ENCODE measurements at places on chromosomes 2 and 18.
A peak's percentile ranks its signal among the peaks of the same experiment; 100 is the strongest.

DNA sequence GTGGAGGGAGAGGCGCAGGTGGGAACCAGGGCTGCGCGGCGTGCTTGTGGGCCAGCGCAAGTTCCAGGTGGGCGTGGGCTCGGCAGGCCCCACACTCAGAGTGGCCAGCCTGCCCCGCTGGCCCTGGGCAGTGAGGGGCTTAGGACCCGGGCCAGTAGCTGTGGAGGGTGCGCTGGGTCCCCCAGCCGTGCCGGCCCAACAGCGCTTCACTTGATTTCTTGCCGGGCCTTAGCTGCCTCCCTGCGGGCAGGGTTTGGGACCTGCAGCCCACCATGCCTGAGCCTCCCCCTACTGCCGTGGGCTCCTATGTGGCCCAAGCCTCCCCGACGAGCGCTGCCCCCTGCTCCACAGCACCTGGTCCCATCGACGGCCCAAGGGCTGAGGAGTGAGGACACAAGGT, 1636.9 kb upstream of the SLC39A10 start:
- no peak for DNase-seq

GRCh38 chr2:19682493-19682892, 219.3 kb downstream of the TTC32 start:
- DNase-seq = no peak

DNA sequence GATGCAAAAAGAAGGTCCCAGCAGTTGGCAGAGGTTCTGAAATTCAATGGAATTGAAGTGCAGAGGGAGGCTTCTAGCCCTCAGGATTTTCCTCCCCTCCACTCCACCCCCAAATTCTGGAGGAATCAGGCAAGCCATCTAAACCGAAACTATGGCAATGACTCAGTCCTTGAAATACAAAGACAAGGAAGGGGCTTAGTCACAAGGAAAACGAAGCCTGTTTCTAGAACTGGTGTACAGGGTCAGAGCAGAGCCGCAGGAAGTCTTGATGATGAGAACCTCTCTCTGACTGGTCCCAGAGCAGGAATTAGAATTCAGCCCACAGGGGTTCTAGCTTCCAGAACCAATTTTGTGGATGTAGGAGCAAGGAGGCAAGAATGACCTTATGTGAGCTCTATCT, 111.7 kb upstream of the SCN1A start:
- DNase-seq = no peak

- DNase-seq = peak; percentile 81
Observed at GRCh38 chr2:170454471-170455372, 260.4 kb upstream of the SP5 start.

- no peak for DNase-seq
Observed at GRCh38 chr2:126999106-126999756, 100.5 kb downstream of the TEX51 start.

DNA sequence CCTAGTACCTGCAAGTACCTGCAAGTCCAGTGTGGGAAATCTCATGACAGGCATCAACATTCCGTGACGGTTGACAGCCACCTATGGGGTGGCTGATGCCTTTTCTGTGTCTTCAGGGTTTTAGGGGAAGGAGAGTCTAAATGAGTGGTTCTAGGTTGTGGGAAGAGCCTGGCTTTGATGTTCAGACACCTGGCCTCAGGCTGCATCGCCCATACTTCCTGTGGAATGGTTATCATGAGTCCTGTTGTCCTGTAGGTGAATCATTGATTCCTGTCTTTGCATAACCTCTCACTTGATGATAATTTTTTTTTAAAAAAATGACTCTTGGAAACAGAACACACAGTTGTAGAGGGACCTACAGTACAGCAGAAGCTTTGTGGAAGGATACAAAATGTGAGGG, 108.9 kb downstream of the NEDD4L start:
- DNase-seq = no peak

DNA sequence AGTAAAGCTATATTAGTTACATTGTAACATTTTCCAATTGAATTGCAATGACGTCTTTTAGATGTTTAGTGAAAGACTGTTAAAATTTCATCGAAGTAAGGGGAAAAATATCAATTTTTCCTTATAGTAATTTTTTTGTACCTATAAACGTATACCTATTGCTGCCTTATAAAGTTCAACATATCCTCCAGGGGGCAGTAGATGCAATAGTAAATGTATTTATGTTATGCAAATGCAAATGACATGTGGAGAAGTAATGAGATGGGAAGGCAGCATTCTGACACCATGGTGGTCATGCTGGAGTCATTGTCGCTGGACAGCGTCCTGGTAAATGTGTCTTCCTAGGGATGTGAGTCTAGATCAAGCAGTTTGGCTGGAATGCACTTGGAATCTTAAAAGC, 38.7 kb downstream of the MSTN start:
- no peak for DNase-seq

DNA sequence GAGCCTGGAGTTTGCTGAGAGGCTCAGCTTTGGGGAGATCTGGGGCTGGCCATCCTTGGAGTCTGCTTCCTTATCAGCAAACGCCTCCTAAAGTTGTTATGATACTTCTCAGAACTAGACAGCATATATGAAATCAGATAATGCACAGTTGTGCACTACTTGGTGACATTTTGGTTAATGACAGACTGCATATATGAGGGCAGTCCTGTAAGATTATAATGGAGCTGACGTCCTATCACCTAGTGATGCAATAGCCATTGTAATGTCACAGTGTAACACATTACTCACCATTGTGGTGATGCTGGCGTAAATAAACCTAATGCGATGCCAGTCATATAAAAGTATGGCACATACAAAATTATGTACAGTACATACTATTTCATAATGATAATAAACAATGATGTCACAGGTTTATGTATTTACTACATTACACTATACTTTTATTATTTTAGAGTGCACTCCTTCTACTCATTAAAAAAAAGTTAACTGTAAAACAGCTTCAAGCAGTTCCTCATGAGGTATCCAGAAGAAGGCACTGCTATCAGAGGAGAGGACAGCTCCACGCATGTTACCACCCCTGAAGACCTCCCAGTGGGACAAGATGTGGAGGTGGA, 298.1 kb upstream of the REV1 start:
- DNase-seq = no peak

- DNase-seq = peak; percentile 25
Observed at GRCh38 chr2:65901756-65902155, 469.4 kb upstream of the SPRED2 start.

DNA sequence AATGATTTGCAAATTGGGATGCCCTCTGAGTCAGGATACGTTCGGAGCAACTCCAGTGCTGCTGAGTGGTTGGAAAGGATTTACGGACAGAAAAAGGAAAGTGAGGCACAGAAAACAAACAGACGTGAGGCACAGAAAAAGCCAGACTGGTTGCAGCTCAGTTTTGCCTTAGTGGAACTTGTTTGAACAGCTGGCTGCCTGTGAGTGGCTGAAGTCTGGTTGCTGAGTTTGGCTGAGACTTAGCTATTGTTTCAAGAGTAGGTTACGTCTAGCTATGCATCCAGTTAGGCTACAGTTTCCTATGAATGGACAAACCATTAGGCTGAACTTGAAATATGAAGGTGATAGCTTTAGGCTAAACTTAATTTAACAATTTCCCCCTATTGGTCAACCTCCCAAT, 256.6 kb downstream of the VAPA start:
- no peak for DNase-seq

- DNase-seq = no peak
Observed at GRCh38 chr2:129092956-129093355, 774.3 kb upstream of the HS6ST1 start.

DNA sequence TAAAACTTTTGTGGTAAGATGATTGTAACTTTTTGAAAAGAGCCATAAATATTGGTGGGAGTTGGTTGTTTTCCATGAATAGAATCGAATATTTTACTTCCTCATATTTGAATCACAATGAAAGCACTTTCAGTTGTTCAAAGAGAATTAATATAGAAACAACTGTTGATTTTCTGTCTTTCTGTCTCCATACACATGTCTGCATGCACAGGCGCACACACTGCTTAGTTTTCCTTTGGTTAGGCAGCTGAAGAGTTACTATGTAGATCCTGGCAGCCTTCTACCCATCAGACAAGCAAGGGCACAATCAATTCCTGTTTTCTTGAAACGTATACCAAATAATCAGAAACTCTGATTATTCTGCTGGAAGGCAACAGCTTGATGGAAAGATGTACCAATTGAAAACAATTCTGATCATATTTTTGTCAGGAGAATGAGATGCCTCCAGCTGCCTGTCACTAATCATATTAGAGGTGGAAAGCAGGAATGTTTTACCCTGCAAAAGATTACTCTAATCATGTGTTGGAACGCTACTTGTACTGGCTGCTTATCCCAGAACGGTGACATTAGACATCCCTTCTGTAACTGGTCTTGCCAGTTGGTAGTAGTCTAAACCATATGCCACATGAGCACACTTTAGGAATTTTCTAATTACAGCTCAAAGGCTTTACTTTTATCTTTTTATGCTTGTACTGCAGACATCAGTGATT, 24.0 kb downstream of the SPATS2L start:
- DNase-seq = no peak

GRCh38 chr2:191439481-191439880, 194.3 kb downstream of the MYO1B start:
- no peak for DNase-seq

- no peak for DNase-seq
Observed at GRCh38 chr2:172219201-172219600, 116.5 kb upstream of the DLX2 start.

GRCh38 chr2:70330476-70330875, 28.6 kb upstream of the FAM136A start:
- no peak for DNase-seq

- DNase-seq = no peak
Observed at GRCh38 chr2:237281836-237282306, 132.1 kb downstream of the COL6A3 start.

DNA sequence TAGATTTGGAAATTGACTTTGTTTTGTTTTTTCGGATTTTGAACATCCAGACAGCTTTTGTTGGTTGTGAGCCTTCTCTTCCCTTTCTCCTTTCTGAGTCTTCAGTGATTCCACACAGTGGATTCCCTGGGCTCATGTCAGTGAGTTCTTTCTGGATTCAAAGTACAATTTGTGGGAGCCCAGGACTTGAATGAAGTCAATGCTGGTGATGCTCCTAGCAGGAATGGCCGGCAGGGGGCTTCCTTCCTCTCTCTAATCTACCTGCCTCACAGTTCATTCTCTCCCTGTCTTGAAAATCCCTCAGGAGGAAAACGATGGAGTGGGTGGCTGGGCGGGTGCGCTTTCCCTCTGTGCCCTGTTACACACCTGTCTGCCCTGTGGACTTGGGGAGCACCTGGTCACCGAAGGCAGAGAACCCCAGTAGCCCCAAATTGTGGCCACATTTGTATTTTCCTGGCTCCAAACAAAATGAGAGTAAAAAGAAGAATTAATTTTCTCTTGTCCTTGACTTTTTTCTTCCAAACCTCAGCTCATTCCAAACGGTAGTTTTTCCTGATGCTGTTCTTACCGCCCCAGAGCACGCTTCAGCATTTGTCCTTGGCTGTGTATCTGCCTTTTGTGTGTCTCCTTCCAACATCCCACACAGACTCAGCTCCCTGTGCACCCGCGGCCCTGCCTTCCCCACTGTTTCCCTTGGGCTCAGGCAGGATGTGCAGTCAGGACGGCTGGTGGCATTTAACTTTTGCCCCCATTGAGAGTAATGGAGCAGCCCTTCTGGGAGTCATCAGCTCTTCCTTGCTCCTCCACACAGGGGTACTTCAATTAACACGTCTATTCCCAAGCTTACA, 86.6 kb downstream of the MARCO start:
- peak; percentile 32 for DNase-seq

DNA sequence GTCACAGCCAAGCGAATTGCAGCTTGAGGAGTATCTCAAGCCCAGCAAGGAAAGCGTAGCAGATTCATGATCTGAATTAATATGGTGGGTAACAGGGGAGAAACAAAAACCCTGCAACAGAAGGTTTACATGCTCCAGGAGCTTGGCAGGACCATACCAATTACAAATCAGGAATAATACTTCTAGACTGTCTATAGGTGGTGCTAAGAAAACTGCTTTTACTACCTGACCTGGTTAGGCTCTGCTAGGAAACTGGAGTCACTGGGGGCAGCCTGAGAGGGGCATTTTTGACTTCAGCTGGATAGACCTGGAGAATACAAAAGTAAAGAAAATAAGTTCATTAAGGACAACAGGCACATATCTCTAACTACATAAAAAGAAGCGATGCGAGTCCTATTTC, 24.6 kb upstream of the SPOPL start:
- no peak for DNase-seq

GRCh38 chr18:28168725-28169124, 8.2 kb downstream of the CDH2 start:
- DNase-seq = no peak

GRCh38 chr2:98778151-98778550, 47.2 kb upstream of the MGAT4A start:
- no peak for DNase-seq

DNA sequence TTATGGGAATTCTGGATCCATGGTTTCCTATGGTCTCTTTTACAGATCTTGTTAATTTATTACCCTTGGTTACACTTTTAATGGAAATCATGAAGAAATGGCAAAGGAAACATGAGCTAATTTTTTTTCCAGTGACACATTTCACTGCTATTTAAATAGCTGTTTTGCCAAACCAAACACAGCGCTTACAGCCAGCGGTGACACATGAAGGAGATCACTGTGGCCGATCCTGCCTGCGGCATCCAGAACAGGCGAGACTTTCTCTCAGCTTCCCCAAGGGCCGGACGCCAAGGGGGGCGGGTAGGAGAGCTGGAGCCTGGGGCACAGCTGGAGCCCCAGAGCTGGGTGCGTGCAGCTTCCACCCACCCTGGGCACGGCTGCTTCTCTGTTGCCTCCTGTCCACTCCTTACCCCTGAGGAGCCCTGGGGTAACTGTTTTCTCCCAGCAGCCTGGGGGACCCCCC, 81.4 kb upstream of the PKDCC start:
- peak; percentile 86 for DNase-seq

GRCh38 chr2:209070262-209070661, 353.6 kb upstream of the MAP2 start:
- DNase-seq = no peak

GRCh38 chr2:162317058-162317742, 1.3 kb downstream of the IFIH1 start:
- no peak for DNase-seq

GRCh38 chr2:221399183-221399582, 172.9 kb downstream of the EPHA4 start:
- no peak for DNase-seq

GRCh38 chr18:12076424-12077140, 17.1 kb upstream of the ANKRD62 start:
- DNase-seq = no peak

- DNase-seq = no peak
Observed at GRCh38 chr2:195390686-195391321, 266.2 kb upstream of the SLC39A10 start.

GRCh38 chr18:63301434-63301833, 18.1 kb downstream of the BCL2 start:
- DNase-seq = no peak

DNA sequence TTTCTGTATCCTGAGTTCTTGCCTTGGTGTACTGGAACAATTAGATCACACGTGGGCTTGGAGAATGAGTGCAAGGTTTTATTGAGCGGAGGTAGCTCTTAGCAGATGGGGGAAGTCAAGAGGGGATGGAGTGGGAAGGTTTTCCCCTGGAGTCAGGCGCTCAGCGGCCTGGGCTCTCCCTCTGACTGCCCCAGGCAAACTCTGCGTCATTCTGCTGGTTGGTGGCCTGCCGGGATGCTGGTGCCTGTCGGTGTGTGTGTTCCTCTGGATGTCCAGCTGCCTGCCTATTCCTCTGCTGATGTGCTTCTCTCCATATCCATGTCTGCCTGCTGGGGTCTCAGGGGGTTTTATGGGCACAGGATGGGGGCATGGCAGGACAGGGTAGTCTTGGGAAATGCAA, 111.0 kb downstream of the TRIB2 start:
- no peak for DNase-seq

- no peak for DNase-seq
Observed at GRCh38 chr18:6219116-6219717, 195.5 kb downstream of the L3MBTL4 start.
